T follicular helper cell (primary cell): ENCODE measurements at places on chromosomes 13 and 19.

GRCh38 chr13:66858163-66858562, 372.0 kb downstream of the PCDH9 start:
- no peak for DNase-seq

GRCh38 chr13:110124201-110124940, 182.6 kb downstream of the COL4A1 start:
- no peak for DNase-seq

DNA sequence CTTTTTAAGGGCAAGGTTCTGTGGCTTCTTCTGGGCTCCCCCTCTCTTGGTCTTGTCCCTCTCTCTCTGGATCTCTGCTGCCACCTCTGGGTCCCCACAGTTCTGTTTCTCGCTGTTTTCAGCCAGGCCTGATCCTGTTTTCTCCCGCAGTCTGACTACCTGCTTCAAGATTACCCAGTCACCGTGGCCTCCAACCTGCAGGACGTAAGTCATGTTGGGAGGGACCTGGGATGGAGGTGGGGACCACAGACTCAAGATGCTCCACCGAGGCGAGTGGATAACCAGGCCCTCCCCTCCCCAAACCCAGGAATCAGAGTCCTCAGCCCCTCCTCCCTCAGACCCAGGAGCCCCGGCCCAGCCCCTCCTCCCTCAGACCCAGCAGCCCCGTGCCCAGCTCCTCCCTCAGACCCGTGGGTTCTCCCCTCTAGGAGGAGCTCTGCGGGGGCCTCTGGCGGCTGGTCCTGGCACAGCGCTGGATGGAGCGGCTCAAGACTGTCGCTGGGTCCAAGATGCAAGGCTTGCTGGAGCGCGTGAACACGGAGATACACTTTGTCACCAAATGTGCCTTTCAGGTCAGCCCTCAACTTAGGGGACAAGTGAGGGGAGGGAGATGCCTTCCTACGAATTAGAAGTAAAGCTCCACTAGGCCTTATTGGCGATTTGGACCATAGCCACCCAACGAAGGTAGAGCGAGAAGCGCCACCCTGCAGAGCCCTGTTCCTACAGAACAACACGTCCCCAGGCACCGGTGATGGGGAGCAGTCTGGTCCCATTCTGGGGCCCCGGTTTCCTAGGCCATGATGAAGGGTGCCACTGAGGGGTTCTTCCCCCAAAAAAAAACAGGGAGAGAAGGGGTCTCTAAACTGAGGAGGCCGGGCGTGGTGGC, 2.2 kb downstream of the FLT3LG start:
- DNase-seq, result peak; percentile 49

DNA sequence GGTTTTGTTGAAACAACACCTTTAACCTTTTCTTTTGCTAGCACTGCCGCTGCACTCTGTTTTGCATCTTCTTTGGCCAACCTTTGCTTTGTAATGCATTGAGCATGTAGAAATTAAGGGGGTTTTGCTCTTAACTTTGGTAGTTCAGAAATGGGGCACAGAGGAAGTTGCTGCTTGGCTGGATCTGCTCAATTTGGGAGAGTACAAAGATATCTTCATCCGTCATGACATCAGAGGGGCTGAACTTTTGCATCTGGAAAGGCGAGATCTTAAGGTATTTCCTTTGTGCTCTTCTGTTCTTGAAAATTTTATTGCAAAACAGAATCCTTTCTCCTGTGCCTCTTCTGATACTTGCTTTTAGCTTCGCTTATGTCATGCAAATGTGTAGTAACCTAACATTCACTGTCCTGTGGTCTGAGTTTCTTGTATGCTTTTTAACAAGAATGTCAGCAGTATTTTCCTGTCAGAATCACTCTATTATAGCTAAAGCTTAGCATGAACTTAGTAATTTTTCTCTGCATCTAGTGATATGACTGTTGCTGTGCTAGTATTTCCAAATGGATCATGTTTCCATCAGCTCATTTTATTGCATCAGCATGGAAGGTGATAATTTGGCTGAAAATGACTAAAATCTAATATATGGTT, 50.7 kb upstream of the AKAP11 start:
- no peak for DNase-seq

- DNase-seq, result no peak
These were observed 56.4 kb downstream of the KLF12 start for GRCh38 chr13:74077792-74078191.

GRCh38 chr13:62302341-62302740, 886.7 kb upstream of the PCDH20 start:
- no peak for DNase-seq

DNA sequence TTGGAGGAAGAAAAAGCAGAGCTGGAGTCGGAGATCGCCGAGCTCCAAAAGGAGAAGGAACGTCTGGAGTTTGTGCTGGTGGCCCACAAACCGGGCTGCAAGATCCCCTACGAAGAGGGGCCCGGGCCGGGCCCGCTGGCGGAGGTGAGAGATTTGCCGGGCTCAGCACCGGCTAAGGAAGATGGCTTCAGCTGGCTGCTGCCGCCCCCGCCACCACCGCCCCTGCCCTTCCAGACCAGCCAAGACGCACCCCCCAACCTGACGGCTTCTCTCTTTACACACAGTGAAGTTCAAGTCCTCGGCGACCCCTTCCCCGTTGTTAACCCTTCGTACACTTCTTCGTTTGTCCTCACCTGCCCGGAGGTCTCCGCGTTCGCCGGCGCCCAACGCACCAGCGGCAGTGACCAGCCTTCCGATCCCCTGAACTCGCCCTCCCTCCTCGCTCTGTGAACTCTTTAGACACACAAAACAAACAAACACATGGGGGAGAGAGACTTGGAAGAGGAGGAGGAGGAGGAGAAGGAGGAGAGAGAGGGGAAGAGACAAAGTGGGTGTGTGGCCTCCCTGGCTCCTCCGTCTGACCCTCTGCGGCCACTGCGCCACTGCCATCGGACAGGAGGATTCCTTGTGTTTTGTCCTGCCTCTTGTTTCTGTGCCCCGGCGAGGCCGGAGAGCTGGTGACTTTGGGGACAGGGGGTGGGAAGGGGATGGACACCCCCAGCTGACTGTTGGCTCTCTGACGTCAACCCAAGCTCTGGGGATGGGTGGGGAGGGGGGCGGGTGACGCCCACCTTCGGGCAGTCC, 5.0 kb downstream of the FOSB start:
- DNase-seq, result peak; percentile 56

- DNase-seq, result no peak
These were observed 315.7 kb downstream of the KCTD12 start for GRCh38 chr13:76570510-76570971.

DNA sequence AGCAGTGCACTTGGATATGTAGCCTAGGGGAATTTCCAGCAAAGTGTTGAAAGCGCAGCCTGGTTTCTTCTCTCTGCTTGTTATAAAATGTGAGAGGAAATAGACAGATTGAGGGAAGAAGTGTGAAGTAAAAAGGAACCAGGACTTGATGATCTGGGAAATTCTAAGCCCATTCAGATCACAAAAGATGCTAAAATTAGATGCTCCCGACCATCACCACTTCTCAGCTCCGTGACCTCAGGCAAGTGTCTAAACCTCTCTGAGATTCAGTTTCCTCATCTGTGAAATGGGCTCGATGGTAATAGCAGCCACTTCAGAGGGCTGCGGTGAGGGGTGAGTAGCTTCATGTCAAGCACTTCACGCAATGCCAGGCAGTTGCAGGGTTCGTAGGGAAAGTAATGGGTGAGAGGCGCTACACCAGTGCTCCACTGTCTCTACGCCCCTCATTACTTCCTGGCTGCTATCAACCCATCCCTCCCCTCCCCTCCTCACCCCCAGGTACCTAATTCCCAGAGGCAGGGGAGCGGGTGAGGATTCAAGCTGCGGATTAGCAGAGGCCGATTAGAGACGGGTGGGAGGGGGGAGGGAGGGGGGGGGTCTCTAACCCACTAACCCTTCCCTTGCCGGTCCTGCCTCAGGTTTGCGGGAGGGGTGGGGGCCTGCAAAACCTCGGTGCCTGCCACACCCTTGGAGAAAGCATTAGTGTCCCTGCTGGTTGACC, 9.0 kb upstream of the NFIC start:
- no peak for DNase-seq

DNA sequence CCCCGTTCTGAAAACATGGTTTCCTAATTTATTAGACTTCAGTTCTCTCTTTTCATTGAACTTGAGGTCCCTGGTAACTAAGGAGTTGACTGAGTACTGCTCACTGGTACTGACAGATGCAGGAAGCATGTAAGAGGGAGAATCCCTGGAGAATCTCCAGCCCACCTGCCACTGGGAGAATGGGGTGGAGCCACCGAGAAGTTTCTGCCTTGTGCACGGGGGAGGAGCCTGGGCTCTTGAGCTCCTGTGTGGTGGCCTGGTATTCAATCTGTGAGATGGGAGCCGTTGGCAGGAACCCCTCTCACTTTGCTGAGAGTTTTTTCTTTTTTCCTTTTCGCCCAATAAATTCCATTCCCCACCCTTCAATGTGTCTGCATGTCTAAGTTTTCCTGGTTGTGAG, 13.2 kb upstream of the AKAP11 start:
- no peak for DNase-seq

- no peak for DNase-seq
These were observed 101.4 kb downstream of the UQCRFS1 start for GRCh38 chr19:29111576-29111975.

DNA sequence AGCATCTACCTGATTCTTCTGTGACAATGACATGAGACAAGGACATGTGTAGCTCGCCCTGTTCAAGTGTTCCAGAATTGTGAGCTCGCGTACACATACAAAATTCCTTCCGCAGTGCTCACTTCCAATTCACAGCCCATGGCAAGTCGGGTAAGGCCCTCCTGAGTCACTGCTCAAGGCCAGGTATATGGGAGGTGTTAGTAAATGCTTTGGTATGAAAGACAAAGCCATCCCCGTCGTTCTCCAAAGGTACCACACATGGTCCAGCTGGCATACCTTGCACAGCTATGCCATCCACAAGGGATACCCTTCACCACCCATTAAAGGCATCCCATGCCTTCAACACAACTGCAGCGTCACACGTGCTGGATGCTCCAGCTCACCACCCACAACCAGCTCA, 4.4 kb upstream of the ELL start:
- no peak for DNase-seq

- no peak for DNase-seq
These were observed 141.3 kb downstream of the STOML3 start for GRCh38 chr13:38849315-38849714.

- no peak for DNase-seq
These were observed 4.3 kb upstream of the AKAP8L start for GRCh38 chr19:15423130-15423529.

DNA sequence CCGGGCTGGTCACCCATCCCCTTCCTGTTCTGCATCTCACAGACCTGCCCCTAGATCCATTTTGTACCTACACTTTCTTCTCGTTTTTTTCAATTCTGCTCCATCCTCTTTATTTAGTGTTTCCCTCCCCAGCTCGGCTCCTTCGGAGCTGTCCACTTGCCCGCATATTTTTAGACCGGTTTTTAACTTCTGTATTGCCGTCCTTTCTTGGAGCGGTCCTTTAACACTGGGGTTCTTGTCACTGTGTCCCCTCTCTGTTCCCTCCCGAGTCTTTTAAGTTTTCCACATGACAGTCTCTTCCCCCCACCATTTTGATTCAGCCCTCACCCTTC, 1.7 kb downstream of the ARHGAP35 start:
- DNase-seq, result no peak

- DNase-seq, result no peak
These were observed 46.3 kb upstream of the TPP2 start for GRCh38 chr13:102550507-102550906.

DNA sequence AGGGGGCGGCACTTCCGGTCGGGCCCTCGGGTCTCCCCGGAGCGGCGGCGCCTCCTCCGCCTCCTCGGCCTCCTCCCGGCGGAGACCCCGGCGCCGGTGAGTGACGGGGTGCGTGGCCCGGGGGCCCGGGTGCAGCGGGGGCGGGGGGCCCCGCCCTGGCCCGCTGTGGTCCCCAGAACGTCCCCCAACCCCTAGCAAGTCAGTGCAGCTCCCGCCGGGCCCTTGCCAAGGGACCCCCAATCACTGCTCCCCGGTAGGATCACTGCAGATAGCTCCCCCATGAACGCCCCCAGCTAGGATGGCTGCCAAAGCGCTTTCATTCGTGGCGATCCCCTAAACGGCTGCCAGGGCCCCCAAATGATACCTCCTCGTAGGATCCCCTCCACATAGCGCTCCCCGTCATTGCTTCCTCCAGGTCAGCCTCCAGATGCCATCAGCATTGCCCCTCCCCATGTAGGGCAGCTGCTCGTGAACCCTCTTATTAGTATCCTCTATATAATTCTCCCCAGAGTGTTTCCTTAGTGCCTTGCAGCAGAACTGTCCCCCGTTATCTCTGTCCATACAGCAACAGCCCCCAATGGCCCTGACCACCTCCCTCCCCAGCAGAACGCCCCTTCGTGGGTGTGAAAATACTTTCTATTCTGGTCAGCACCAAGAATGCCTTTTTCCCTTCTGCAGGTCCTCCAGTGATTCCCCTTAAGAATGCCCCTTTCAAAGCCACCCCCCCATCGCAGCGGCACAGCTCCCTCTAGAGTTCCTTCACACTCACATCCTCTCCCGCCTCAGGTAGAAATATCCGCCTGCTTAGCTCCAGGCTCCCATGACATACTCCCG, at the start of gene ZNF865:
Gene ZNF865 (plus strand): TSS at position 11 of the 834 bp plus-strand sequence. CDS start 7,972 bp downstream, outside the sequence.
- peak; percentile 58 for DNase-seq

DNA sequence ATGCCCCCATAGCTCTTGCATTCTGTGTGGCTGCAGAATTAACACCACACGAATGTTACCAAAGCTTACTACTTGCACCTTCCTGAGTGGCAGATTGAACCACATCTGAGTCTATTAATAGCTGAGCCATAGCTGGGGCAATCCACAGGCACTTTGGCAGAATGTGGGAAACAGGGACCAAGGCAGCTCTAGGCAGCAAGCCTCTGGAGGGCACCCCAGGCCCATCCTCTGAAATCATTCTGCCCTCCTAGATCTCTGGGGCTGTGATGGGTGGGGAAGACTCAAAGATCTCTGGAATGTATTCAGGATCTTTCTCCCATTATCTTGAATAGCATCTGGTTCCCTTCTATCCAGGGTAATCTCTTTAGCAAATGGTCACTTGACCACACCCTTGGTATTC, 139.3 kb downstream of the TNFRSF19 start:
- no peak for DNase-seq

GRCh38 chr19:48443731-48444128, 2.1 kb upstream of the GRWD1 start:
- no peak for DNase-seq

- DNase-seq, result no peak
These were observed 22.9 kb downstream of the CYP4F2 start for GRCh38 chr19:15874821-15875474.

DNA sequence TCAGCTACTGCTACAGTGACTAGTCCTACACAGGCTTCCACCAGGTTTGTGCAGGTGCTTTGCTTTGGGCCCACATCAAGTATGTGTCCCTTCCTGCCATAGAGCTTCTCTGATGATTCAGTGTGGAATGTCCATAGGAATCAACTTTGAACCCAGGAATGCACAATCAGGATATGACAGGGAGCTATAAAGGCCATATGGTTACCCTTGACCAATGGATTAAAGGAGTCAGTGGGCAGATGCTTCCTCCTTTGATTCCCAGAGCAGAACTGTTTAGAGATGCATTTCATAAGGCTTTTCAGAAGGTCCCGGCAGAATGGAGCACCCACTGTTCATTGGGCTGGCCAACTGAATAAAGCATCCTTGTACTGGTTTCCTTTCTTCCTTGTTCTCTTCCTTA, 145.2 kb upstream of the WASF3 start:
- no peak for DNase-seq
